Effector memory CD4-positive, alpha-beta T cell (primary cell): ENCODE measurements at places on chromosomes 12 and 14.

- no peak for DNase-seq
Measured at GRCh38 chr12:58026897-58027891, 85.8 kb downstream of the ATP23 start.

DNA sequence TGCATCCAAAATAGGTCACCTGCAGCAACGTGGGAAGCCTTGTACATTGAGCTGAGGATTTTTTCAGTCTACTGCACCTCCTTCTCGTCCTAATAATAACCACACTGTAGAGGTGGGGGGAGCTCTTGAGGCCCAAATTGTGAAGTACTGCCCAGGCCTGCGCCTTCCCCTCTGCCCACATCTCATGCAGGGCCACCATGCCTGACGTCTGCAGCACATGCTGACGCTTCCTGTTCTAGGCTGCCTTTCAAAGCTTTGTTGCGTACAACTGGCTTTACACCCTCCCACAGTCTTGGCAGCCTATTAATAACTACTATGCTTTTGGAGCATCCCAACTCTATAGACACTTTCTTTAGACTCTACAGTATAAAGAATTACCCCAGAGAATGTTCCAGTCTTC, 26.5 kb upstream of the TTC7B start:
- DNase-seq, result no peak

DNA sequence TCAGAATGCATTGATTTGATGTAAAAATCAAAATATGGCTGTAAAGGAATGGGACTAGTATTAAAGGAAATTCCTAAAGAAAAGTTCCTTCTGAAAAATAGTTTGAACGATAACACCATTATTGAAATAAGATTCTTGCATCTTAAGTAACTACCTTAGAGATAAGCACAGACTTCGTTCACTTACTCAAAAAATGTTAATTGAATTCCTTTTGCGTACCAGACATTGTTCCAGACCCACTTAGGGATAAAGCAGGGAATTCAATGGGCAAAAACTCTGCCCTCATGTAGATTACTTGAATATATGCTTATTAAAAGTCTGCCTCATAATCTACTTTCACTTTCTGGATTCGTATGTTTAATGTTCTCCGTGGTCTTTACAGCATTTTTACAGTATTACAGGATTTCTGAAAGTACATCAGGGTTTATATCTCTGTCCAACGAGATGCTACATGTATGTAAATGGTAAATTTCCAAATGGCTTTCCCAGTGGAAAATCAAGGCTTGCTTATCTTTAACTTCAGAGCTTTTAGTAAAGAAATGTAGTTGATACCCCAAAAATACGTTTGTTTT, 213.7 kb downstream of the GXYLT1 start:
- no peak for DNase-seq

DNA sequence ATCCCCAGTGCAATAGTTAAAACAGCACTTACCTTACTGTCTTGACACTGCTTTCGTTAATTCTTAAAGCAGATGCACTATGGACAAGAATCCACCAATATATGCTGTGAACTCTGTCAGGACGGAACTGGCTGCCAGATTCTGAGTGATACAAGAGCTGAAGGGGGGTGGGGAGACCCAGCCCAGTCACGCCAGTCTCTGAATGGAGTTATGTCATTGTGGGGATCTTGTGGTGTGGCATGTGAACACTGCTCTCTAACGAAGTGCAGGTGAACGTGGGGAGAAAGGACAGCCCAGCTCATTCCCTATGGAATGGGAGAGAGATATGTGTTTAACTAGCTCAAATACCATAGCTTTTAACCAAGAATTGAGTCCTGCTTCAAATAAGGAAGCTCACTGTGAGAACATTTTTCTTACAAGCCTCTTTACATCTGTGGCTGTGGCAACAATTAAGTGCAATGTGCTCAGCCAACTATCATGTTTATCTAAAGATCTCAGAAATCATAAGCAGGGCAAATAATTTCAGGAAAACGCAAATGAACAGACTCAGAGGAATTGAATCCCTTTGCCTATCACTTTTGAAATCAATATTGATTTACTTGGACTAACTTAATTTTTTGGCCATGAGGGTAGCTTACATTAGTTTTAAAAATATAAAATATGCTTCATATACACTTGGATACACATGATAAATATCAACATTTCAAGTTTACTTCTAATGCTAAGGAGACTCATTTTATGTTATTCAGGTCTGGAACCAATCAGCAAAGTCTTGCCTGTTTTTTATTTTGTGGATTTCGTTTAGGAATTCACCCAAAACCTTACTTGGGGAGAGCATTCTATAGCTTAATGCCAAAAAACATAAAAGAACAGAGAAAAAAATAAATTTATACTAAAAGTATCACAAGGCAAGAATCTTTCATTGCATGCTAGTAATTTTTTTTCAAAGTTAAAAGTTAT, at the start of gene LUM:
LUM (minus strand) TSS at position 129 of the 960 bp plus-strand sequence. CDS start 2,515 bp downstream, outside the sequence.
- DNase-seq, result no peak

GRCh38 chr12:77522247-77522646, 308.4 kb upstream of the NAV3 start:
- DNase-seq, result no peak

GRCh38 chr14:31124197-31124596, 83.4 kb downstream of the HECTD1 start:
- DNase-seq, result no peak
